Cortex of kidney (tissue), 1 donor: ENCODE measurements at places on chromosomes 3 and 15.

- no peak for DNase-seq
Observed at GRCh38 chr3:122183893-122184590, 574 bp downstream of the CASR start.

- DNase-seq, result no peak
Observed at GRCh38 chr3:165103616-165104015, 25.3 kb upstream of the SI start.

DNA sequence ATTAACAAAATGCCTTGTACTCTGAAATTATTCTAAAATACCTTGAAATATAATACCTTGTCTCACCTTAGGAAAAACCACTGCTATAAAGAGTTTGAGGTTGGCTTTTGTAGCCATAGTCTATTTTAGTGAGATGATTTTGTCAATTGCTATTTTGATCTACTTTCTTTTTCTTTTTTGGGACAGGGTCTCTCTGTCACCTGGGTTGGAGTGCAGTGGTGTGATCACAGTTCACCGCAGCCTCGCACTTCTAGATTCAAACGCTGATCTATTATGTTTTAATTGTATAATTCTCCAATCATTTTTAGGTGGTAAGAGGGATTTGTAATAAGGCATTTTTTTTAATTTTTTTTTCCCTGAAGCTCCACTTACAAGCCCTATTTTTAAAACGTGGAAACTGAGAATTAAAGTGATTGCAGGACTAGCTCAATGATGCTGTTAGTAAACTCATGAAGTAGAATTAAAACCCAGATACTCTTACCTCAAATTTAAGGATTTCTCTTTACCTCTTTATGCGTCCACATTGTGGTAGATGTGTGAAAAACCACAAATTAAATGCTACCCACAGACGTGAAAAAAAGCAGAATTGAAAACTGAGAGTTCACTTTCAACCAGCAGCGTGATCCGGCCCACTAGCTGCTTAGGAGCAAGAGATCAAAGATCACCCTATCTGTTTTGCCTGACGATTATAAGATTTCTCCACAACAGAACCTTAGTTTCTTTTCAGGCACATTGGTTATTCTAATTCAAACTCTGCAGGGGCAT lies 384.2 kb downstream of the CGGBP1 start:
- no peak for DNase-seq

- no peak for DNase-seq
Observed at GRCh38 chr15:67024314-67024997, 40.9 kb upstream of the SMAD3 start.

- DNase-seq, result no peak
Observed at GRCh38 chr15:39125904-39126303, 455.0 kb upstream of the THBS1 start.

- no peak for DNase-seq
Observed at GRCh38 chr3:98809557-98809956, 46.4 kb downstream of the ST3GAL6 start.

DNA sequence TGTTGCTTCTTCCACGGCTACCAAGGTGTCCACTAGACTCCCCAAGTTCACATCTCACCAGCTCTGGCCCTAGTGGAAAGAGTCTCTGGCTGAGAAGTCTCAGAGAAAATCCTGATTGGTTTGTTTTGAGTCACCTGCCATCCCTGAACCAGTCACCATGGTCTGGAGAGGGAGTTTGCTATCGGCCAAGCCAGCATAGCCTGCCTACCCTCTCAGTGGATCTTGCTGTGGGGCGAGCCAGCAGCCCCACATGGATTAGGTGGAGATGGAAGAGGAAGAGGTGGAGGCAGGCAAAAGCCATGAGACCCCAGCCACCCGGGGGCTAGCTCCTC lies 48.1 kb upstream of the FLNB start:
- no peak for DNase-seq

GRCh38 chr3:172591876-172592771 lies 68.9 kb upstream of the TNFSF10 start:
- no peak for DNase-seq

DNA sequence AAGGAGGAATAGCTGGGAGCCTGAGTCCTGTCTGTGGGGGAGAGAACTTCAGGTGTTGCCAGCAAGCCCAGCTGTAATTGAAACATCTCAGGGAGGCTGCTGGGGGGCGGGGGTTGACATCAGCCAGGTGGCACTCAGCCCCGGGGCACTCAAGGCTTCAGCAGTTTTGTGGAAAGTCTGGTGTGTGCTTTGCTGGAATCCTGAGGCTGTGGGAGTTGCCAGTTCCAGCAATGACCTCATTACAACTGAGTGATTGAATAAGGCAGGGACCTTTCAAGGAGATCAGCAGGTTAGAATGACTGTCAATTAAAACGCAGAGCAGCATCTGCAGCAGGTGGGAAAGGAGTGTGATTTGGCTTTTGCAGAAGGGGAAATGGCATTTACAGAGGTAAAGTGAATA lies 75.7 kb downstream of the FAM43A start:
- DNase-seq, result no peak

DNA sequence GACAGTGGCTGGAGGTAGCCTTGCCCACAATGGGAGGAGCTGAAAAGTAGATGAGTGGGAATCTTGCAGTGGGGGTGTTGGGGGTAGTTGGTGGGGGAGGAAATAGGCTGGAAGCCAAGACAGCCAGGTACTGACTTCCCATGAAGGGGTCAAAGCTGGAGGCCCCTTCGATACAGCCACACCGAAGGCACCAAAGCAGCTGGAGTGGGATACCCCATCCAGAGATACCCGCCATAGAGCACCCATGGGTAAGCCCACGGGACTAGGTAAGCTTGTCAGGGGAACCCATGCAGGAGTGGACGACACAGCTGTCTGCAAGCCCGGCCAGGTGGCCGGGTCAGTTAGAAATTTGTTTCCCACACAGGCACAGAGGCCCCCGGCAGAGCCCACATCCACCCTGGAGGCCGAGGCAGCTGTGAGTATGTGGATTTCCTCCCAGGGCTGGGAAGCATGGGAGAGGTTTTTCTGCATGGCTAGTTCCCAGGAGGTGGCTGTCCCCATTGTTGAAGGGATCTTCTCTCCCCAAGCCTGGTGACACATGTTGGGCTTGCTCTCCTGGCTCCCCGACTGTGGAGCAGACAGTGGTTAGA lies 28.6 kb downstream of the PRR23E start:
- DNase-seq, result no peak

GRCh38 chr3:171960159-171960558 lies 79.2 kb upstream of the FNDC3B start:
- DNase-seq, result no peak

DNA sequence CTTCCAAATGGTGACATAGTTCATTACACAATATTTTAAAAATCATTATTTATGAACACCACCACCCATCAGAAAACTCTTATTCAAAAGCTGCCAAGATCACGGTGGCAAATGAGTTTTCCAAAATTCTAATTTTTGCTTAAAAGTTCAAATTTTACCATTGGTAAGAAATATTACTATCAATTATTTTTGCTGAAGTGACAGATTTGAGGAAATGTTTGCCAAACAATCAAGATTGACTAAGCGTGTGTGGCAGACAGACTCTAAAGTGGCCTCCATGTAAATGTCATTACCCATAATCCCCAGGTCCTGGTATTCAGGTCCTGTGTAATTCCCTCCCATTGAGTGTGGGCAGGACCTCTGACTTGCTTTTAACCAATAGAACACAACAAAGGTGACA lies 35.0 kb downstream of the ZNF280D start:
- no peak for DNase-seq

DNA sequence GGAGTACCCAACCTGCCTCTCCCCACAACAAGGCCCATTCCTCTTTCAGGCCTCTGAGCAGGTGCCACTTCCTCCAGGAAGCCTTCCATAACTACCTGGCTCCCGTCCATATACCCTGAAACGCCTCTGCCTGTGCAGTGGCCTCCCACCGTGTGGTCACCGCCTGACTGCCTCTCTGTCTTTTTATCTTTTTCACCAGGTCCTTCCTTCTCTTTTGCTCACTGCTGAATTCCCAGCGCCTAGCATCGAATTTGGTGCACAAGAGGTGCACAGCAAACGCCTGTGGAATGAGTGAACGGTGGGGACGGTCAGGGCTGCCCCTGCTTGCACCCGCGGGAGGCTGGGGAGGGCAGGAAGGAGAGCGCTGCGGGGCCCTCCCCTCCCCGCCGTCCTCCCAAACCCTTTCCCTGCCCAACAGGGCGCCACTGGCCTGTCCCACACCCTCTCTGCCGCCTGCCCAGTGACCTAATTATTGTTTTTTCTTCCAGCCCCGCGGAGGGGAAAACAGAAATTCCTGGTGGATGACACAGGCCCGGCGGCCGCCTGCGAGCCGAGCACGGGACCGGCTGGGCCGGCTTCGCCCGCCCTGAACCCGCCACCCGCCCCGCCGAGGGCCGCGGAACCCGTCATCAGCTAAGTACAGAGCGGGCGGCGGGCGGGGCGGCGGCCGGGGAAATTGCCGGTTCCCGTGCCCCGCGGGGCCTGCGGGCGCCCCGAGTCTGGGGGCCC lies 140.1 kb downstream of the SMAD6 start:
- peak; percentile 32 for DNase-seq

DNA sequence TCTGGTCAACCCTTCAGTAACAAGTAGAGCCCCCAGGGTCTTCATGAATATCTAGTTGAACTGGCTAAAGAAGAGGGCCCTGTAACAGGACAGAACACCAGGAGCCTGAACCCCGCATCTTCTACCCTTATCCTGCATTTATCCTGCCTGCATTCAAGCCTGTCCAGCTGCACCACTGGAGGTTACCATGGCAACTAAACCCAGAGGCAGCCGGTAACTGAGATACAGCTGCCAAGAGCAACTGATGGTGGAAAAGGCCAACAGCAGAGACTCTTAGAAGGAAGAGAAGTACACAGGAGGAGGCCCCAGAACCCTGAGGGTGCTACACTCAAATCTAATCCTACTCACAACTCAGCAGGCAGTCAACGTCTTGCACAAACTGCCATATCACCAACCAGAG lies 3.7 kb upstream of the PRKAR2A start:
- no peak for DNase-seq

DNA sequence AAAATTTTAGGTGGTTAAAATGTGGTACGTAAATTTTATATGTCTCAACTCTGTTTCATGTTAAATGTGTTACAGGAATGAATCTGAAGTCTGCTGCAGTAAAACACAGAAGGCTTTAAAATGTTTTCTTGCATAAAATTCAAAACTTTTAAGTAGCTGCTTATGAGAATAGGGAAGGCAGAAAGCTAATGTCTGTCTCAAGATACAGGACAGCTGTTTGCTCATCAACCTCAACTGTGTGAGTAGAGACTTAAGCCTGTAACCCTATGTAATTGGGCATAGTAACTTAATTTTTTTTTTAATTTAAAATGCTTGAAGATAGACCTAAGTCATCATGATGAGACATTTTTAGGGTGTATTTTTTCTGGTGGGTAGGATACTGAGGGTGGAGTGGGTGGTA lies 38.9 kb downstream of the ZFAND6 start:
- DNase-seq, result no peak

DNA sequence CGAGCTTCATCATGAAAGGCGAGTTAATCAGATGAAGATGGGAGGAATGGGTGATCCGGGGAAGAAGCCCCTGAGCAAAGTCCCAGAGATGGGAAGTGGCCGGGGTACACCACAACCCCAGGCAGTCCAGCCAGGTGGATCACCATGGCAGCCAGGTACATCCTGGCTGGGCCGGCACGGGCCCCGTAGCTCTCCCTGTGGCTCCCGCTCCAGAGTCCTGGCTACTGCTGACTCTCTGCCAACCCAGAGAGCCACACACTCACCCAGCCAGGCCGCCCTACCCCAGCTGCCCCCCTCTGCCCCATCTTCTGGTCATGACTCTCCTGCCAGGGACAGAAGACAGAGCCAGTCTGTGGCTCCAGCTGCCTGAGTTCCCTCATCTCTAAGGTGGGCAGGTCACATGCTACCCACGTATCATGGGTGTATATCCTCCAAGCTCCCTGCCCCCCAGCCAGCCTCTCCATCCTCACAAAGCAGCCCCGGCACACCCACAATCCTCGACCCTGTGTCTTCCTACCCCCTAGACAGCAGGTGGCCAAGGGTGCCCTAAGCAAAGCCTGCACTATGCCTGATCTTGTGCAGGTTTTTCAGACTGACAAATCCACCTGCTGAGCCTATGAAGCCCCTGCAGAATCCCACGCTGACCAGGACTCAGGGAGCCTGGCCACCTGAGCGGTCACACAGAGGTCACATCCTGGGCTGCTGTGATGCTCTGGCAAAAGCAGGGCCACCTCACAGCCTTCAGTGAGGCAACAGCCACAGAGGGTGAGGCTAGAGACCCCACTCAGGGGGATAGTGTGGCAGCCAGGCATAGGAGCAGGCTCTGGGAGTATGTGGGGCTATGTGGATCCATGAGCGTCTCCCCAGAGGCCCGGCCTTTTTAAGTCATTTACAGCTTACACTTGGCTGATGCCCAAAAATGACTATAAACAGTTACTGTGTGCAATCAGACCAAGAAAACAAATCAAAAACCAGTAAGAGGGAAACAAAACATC lies 13.2 kb downstream of the XXYLT1 start:
- no peak for DNase-seq

- no peak for DNase-seq
Observed at GRCh38 chr3:13539671-13540070, 9.3 kb upstream of the FBLN2 start.

DNA sequence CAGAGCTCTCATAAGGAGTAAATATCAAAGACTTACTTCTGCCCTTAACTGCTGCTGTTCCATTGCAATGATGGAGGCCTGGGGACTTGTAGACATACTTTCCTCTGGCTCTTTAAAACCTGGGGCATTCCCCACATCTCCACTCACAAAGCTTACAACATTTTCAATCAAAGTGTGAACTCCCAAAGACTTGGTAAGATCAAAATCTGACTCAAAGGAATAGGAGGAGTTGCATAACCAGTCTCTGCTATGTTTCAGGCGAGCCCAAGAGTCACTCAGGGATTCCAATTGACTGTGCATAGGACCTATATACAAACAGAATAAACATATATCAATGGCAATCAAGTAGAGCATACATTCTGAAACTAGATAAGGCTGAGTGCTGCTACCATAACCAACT lies 101.5 kb downstream of the FBXL22 start:
- no peak for DNase-seq

DNA sequence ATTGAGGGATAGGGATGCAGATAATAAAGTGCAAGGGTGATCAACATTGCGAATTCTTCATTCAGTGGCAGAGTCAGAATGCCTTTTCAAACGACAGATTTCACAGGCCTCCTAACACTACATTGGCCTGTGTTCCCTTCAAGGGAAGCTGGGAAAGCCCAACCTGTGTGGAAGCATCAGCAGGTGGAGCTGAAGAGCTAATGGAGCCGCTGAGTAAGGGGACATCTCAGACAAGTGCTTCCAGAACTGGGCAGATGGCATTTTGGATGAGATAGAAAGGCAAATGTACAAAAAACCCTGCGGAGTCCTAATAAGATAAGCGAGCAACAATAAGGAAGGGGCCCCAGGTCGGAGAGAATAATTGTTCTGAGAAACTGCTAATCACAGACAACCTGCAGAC lies 8.5 kb upstream of the SLC24A5 start:
- DNase-seq, result no peak

DNA sequence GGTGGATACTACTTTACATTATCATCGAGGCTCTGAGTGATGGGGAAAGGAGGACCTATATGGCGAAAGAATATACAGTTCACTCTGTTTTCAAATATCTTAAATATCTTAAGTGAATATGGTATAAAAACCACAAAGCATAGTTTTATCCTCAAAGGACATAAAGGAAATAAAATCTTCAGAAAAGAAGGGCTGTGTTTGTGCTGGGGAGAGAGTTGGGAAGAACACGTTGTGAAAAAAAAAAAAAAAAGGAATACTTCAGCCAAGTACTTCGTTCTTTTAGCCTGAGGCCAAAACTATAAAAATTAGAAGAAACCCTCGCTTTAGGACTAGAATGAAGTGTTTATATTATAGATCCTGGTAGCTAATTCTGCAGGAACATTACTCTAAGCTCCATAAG lies 10.2 kb upstream of the TMEM212 start:
- DNase-seq, result no peak
